ENCODE measurements at places on chromosomes 2 and 18.

- no peak for DNase-seq
Observed at GRCh38 chr2:70728128-70728527, 39.9 kb downstream of the ADD2 start.

DNA sequence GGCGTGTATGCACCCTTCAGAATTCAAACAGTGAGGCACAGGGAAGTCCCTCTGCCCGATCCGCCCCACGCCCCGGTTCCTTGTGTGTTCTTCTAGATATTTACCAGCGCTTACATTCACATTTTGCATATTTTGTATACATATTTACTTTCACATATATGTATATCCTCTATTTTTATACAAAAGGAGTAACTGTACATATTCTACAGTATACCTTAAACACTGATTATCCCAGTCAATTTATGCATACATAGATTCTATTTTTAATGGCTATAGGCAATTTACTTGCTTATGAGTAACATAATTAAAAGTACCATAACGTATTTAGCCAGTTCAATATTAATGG lies 307 bp upstream of the DUSP11 start:
- DNase-seq: no peak

GRCh38 chr18:60508108-60508507 lies 135.5 kb upstream of the MC4R start:
- DNase-seq: no peak

DNA sequence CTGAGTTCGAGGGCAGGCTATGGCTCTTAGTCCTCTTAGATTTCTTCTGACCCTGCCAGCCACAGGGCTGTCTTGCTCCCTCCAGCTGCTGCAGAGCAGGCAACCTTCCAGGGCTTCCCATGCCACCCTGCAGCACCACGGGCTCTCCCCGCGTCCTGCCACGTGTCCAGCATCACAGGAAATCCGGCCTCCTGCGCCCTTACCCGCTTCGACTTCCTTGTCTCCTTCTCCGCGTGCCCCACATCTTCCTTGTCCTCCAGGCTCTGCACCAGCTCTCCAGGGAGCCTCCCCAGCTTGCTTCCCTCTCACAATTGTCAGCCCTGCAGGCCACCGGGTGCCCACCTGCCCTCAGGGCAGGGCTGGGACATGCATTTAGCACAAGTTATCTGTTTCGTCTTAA lies 253.5 kb downstream of the DCDC2C start:
- DNase-seq: no peak

GRCh38 chr2:154844513-154844912 lies 146.0 kb downstream of the KCNJ3 start:
- DNase-seq: no peak

- DNase-seq: no peak
Observed at GRCh38 chr18:456361-457139, 44.0 kb downstream of the COLEC12 start.

GRCh38 chr2:240480834-240481623 lies 45.6 kb downstream of the GPC1 start:
- no peak for DNase-seq

DNA sequence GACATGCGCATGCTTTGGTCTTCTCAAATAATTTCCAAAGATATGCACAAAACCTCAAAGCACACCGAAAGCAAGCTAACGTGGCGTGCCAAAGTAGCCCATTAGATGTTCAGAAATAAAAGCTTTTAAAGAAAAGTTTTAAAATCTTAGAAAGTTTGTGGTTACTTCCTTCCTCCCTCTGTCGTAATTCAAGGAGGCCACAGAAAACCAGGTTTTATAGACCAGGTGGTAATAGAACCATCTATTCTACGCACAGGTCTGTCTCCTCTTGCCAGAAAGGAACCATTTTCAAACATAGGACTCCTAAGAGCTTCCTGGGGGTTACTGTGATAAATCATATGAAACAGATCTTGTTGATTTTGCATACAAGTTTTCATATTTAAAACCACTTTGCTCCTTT lies 487.2 kb downstream of the ARHGAP15 start:
- DNase-seq: no peak

GRCh38 chr2:211981451-211981850 lies 557.2 kb downstream of the ERBB4 start:
- no peak for DNase-seq

DNA sequence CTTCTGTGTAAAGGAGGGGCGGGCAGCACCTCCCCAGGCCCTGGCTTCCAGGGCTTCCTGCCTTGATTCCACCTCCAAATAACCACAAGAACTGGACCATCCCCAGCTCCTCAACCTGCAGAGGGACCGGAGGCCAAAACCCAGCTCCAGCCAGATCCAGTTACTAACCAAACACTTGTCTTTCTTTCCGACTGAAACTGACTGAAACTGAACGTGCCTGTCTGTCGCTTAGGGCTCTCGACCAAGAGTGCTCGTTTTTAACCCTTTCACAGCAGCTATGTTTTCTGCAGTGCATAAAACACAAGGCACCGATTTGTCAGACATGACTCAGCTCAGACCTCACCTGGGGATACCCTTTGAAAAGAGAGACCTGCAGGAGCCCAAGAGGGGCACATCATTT lies 249.9 kb upstream of the SIX2 start:
- no peak for DNase-seq

GRCh38 chr2:160077912-160078810 lies 15.7 kb upstream of the PLA2R1 start:
- DNase-seq: no peak

DNA sequence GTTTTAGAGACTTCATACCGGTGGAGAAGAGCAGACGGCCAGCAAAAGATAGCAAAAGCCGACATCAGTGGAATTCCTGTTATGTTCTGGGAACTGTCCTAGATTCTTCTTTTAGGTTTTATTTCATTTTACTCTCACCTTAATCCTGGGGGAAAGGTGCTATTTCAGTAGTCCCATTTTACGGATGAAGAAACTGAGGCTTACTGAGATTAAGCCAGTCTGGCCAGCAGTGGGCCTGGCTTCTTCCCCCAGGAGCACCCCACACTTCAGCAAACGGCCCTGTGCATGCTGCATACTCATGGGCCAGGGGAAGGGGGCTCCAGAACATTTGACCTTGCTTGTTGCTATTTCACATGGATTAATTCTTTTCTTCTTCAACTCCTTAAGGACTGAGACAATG lies 56.7 kb downstream of the NTSR2 start:
- DNase-seq: no peak

DNA sequence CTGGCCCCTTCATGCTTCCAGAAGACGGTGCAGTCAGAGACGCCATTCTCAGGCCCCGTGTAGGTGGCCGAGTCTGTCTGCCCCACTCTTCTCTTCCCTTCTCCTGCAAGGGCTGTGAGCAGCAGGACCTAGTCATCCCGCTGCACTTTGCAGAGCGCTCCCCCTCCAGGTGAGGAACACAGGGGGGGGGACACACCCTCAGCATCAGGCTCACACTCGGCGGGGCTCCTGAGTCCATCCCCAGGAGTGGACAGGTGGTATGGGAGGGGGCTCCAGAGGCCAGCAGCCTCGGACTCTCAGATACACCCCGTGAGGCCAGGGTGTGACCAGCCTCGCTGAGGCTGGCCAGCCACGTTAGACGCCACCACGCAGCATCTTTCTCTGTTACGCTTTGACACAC lies 460.5 kb upstream of the MYT1L start:
- no peak for DNase-seq

DNA sequence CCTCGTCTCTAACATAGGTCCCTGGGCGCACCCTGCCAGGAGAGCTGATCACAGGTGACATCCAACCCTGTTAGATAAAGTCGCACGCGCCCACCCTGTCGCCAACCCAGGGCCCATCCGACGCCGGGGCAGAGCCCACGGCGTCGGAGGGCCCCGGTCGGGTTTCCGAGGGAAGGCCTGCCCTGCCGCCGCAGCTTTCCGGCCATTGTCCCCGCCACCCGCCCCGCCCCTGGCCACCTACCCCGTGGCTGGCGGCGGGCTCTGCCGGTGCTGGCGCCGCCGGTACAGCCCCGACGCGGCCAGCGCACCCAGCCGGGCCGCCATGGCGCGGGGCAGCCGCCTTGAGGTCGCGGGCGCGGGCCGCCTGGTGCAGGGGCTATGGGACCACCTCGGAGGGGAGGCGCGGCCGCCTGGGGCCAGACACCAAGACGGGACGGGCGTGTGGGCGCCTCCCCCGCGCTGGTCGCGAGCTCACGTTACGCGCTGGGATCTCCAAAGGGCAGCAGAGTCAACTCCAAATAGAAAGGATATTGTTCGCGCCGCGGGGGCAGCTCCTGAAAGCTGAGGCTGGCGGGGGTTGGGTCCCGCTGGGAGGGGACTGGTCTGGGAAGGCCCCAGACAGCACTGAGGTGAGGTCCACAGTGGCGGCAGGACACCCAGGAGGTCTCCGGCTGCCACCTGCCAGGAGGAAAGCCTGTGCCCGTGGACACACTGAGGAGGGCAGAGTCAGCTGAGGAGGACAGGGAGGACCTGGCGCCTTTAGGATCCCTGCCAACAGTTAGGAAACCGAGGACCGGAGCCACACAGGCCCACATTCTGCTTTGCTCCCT lies 11.1 kb downstream of the LIMS2 start:
- no peak for DNase-seq

- no peak for DNase-seq
Observed at GRCh38 chr2:170715932-170716777, 1.0 kb downstream of the SP5 start.

DNA sequence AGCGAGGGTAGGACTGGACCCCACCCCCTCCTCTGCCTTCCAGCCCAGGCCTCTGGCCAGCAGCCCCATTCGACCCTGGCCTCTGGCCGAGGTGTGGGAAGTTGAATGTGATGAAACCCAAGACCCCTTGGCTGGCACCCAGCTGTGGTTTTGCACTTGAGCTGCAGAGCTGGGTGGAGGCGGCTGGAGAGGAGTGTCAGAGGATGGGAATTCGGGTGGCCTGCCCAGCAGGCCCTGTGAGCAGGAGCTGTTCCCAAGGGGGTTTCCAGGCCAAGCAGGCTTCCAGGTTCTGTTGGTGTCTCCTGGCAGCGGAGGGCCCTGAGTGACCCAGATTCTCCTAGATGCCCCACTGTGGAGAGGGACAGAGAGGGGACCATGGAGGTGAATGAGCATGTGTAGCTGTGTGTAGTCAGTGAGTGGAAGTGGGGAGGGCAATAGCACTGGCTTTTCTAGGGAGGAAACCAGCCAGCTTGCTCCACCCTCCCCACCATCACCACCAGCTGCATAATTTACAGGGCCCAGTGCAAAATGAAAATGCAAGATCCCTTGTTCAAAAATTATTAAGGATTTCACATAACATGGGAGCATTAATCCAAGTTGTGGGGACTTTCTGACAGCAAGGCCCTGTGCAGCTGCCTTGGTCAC lies 172.2 kb upstream of the HAAO start:
- DNase-seq: no peak

DNA sequence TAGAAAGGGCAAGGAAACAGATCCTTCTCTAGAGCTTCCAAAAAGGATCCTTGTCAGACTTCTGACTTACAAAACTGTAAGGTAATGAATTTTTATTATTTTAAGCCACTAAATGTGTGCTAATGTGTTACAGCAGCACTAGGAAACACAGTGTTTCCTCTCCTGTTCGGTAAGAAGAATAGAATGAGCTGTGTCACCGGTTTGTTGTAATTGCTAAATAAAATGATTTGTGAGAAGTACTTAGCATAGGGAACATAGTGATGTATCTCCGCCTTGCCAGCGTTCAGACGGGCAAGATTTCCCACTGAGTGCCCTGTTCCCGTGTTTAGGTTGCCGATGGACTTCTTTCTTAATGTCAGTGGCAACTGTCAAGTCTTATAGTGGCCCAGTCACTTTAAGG lies 57.6 kb downstream of the SPATS2L start:
- DNase-seq: no peak

DNA sequence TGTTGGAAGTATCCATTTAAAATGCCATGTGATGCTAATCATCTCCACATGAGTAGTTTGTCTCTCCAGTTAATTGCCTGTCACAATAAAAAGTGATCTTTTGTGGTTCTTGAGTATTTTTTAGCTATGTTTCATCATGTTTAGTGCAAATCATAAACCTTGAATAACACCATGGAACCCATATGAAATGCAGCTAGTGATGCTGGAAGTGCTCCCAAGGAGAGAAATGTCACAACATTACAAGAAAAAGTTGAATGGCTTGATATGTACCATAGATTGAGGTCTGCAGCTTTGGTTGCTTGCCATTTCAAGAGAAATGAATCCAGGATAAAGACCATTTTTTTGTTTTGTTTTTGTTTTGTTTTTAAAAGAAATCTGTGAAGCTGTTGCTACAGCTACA lies 14.3 kb downstream of the PTPN4 start:
- DNase-seq: no peak

DNA sequence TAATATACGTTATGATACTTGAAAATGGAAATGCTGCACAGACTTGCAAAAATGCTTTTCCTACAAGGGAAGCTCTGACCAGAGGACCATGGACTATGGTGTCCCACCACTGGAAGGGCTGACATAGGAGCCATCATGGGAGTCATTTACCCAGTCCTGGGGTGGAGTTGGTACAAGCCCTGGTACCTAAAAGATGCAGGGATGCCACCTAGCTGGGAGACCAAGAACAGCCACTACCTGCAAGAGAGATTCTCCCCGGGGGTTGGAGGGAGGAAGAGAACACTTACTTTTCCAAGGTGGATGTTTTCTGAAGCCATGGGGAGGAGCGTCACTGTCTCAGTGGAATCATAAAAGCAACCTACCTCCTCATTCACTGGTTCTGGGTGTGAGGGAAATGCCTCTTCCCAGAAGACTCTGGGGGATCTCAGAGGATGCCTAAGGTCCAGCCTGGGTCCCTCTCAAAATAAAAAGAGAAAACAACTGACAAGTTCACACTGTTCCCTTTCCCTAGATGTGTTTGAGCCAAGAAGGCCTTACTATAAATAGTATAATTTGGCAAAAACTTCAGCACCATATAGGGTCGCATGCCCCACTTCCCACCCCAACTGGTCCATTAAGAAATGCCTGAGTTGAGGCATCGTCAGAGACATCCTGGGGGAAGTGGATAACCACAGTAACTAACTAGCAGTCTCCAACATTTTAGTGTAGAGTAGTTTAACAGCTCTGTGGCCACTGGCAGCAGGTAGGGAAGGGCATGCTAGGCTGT lies 39.9 kb downstream of the REEP1 start:
- no peak for DNase-seq

DNA sequence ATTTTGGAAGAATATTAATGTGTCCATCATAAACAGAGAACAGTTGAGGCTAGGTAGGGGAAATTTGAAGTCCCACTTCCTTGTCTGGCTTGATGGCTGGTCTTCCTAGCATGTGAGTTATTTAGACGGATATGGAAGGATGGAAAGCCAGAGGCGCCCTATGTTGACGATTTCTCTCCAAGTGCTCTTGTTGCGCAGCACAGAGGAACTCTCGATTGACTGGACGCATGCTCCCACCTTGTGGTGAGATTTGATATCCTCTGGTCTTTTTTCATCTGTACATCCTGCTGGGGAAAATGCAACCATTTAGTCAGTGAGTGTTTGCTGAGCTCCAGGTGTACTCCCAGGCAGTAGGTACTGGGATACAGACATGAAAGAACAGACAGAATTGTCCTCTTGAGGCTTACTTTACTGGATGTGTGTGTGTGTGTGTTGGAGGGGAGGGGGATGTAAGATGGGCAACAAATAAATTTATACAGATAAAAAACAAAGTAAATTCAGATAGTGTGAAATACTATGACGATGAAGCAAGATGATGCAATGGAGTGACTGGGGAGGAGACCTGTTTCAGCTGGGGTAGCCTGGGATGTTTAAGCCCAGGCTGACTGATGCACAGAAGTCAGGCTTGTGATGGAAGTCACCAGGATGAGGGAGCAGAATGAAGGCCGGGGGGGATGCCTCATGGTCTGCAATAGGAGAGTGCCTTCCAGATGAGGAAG lies 137.2 kb downstream of the TRIM43 start:
- no peak for DNase-seq
